ENCODE measurements at places on chromosomes 6 and 20.

GRCh38 chr6:6248651-6249050 is 71.8 kb downstream of the F13A1 start:
- no peak for DNase-seq

- DNase-seq: no peak
Measured at GRCh38 chr6:37814374-37814773, 5.2 kb upstream of the ZFAND3 start.

DNA sequence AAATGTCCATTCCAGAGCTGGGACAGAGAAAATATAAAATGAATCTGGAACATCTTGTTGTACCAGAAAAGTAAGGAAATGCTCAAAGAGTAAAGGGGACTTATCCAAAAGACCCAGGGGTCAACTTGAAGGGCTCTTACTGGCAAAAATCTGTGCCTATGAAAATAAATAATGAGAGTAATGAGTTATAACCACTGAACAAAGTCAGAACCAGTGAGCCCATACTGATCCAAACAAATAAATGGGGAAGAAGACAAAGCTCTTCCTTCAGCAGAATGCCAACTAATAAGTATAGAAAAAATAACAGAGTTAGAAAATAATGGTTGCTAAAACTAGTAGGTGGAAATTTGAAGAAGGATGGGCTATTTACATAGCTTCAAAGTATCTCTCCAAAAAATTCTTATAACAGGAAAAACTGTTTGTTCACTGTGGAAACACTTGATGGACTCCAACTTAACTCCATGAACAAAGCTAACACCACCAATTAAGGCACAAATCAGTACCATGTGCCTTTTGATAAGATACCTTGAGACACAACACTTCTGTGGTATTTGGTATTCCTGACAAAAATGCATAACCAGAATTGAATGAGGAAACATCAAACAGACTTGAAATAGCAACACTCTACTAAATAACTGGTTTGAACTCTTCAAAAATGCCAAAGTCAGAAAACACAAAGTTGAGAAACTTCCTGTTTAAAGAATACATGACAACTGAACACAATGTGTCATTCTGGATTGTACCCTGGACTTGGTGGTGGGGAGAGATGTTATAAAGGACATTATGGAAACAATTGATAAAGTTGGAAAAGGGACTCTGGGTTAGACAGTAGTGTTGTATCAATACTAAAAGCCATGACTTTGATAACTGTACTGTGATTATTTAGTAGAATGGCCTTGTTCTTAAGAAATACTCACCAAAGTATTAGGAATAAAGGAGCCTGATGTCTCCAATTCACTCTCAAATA is 197.5 kb downstream of the ISM1 start:
- no peak for DNase-seq

- no peak for DNase-seq
Measured at GRCh38 chr6:164750128-164750527, 559.3 kb downstream of the C6orf118 start.

- DNase-seq: no peak
Measured at GRCh38 chr20:4006640-4007039, 8.7 kb downstream of the RNF24 start.

DNA sequence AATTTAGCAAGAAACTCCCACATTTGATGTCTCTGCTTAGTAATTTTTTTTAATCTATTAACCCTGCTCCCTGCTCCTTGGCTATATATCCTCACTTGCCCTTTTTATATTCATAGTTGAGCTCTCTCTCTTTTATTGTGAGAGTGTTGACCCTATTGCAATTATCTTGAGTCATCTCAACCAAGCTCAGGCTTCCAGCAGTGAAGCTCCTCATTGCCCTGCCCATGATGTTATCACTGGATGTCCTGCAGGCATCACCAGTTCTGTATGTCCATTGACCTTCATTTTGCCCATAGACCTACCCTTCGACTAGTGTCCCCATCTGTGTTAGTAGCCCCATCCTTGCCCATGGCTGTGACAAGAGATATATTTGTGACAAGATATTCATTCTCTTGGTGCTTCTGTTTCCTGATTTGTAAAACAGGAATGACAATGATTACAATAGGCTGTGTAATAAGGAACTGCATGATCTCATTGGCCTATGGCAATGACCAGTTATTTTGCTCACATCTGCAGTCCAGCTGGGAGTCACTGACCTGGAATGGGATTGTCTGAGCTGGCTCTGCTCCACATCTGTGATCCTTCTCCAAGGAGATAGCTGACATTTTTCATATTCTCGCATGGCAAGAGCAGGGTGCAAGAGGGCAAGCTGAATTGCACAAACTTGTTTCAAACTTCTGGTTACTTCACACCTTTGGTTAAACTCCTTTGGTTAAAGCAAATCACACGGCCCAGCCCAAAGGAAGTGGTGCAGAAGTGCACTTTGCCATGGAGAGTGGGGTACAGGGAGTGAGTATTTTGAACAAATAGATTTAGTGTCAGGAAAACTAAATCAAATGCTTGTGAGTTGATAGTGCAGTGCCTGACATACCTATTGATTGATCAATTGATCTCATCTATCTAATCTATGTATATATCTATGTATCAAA is 47.7 kb upstream of the CST5 start:
- DNase-seq: no peak

GRCh38 chr20:50295762-50296449 is 105.3 kb downstream of the CEBPB start:
- no peak for DNase-seq

GRCh38 chr6:81894306-81894705 is 141.8 kb upstream of the TENT5A start:
- no peak for DNase-seq

- no peak for DNase-seq
Measured at GRCh38 chr6:12473494-12473893, 183.3 kb downstream of the EDN1 start.

DNA sequence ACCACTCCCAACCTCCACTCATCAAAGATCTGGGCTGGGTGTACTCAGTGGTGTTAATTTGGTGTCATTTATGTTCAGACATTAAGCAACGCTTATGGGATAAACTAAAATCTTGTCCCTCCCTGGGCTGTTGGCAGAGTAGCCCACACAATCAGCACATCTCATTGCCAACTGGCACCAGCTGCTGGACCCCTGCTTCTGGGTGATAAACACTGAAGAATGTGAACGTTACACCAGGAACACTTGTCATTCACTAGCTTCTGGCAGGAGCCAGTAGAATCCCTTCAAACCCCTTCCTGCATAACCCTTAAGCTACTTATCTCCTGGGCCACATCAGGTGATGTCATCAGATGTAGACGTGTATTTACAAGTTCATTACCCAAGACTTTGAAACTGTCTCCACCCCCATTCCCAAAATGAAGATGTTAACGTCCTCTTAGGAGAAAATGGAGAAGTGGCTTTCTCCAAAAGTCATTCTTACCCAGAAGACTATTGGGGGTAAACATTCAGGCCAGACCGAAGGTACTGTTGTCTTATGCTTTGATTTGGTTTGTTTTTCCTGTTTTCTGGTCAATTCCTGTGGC is 107.8 kb upstream of the CD93 start:
- no peak for DNase-seq

GRCh38 chr6:38349795-38350194 is 289.9 kb downstream of the BTBD9 start:
- DNase-seq: no peak

DNA sequence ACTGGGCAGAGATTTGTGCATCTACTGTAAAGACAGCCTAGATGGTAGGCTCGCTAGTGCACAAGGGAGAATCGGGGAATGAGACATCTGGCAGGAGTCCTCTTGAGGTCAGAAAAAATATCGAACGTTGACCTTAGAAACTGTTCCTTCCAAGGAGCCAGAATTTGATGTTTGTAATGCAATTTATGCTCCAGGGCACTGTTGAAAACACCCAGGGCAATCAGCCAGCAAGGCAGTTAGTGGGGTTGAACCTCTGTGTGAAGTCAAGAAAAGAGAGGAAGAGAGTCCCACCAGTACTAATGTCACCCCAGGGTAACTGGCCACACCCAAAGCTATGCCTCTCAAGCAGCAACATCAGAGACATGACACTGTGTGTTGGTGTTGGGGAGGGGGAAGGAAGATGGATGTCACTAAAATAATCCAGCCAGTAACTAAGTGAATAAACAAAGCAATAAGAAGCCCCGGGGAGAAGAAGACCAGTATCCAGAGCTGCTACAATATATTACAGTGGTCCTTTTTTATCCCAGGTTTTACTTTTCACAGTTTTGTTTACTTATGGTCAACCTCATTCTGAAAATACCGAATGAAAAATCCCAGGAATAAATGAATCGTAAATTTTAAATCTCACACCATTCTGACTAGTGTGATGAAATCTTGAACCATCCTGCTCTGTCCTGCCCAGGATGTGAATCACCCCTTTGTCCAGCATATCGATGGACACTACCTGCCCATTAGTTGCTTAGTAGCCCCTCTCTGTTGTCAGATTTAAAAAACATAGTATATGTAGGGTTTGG is 32.9 kb upstream of the PDE10A start:
- DNase-seq: no peak

- DNase-seq: no peak
Measured at GRCh38 chr6:7919871-7920270, 9.3 kb upstream of the TXNDC5 start.

- DNase-seq: no peak
Measured at GRCh38 chr6:135600931-135601330, 103.4 kb upstream of the AHI1 start.

DNA sequence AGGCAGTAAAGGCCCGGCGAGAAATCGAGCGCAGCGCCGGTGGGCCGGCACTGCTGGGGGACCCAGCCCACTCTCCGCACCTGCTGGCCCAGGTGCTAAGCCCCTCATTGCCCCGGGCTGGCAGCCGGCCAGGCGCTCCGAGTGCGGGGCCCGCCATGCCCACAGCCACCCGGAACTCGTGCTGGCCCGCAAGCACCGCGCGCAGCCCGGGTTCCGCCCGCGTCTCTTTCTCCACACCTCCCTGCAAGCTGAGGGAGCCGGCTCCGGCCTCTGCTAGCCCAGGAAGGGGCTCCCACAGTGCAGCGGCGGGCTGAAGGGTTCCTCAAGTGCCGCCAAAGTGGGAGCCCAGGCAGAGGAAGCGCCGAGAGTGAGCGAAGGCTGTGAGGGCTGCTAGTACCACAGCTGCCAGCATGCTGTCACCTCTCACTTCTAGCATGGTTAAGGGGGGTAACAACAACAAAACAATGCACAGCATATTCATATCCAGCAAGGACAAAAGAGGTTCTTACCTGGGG is 11.3 kb upstream of the GMPR start:
- no peak for DNase-seq

GRCh38 chr6:82984720-82985119 is 80.9 kb downstream of the UBE3D start:
- no peak for DNase-seq

DNA sequence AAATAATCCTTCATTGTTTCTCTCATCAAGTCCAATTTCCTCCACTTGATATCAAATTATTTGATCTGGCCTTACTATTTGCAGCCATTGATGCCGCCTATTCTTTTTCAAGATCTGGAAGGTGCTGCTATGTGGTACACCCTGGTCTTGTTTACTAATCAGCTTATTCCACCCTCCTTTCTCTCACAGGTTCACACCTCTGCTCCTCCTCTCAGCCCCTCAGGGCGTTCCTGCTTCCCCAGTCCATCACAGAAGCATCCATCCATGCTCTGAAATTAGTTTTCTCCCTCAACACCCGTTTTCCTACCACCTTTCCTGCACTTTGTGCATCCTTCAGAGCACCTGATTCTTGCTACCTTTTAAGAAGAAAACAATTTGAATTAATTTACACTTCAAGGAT is 183.6 kb downstream of the EPHA7 start:
- DNase-seq: no peak

DNA sequence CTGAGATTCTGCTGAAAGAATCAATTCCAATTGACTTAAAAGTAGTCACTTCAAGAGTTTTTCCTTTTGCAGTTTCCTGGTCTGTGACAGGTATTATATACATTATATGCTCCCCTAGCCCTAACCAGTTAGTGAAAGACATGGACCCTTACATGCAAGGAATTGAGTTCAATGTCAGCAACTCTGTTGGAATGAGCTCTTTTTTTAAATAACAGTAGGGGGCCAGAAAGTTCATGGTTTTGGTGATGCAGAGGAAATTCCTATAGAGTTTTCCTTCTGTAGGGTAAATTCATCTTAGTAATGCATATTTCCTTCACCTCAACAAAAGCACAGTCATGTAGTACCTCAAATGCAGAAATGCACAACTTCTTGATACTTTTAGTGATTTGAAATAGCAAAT is 172.2 kb downstream of the KIF6 start:
- DNase-seq: no peak

DNA sequence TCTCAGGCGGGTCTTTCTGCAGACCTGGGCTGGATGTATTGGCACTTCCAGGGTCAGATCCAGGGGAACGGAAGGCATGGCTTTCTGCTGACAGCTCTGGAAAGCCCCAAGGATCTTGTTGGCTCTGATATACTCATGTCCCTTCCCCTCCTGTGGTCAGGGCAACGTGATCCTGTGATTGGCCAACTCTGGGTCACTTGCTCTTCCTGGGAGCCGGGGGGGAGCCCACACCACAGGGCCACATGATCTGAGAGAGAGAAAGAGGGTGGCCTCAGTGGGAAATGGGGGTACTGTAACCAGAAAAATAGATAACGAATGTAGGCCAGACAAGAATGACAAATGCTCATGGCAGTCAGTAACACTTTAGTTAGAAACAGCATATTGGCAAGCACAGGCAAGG is 223.0 kb downstream of the NFATC2 start:
- DNase-seq: no peak

DNA sequence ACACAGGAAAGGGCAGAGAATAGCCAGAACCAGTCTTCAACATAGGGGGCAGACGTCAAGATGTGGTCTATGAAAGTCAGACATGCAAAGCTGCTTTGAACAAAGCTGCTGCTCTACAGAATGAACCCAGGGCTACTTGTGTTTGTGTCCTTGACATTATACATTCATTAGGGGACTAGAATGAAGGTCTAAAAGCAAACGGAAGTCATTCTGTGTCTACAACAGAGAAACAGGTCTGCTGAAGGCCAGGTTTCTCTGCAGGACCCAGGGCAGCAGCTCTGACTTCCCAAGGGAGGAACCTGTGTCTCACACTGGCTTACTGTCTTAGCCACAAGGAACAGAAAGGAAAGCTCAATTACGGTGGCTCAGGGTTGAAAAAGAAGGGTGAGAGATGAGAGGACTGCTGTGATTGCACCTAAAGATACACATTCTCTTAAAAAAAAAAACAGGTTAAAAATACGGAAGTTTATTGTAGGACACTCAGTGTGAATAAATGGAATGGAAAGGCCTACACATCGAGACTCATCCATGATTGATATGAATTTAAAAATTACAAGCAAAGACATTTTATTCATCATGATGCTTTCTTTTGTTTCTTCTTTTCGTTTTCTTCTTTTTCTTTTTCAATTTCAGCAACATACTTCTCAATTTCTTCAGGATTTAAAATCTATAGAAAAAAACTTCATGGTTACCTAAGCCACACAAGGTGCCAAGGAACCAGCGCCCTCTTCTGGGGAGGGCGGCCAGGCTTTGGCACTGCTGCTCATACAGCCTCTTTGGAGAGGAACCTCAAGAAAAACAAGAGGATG is 6.7 kb downstream of the PSMA7 start:
- peak; percentile 78 for DNase-seq

GRCh38 chr20:51275826-51276225 is 252.9 kb upstream of the KCNG1 start:
- no peak for DNase-seq
